ENCODE measurements at places on chromosomes 11 and 22.
A peak's percentile ranks its signal among the peaks of the same experiment; 100 is the strongest.

- DNase-seq, result peak; percentile 78
These were observed 39.7 kb downstream of the TPBGL start for GRCh38 chr11:75280227-75280701.

- no peak for DNase-seq
These were observed 1032.8 kb upstream of the RAG2 start for GRCh38 chr11:37630866-37631265.

DNA sequence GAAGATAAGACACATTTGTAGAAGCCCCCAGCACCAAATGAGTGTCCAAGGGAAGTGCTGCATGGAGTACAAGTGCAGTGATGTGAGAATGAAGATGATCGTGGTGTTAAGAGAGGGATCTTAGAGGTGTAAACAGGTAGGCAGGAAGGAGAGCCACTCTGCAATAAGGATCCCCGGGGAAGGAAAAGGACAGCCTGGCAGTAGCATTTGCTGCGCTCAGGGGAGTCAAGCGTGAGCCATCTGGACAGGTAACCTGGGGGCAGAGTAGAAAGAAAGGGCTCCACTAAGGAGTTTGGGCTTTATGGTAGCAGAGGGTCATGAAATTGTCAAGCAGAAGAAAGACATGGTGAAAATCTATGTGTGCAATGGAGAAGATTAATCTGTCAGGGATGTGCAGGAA lies 587.2 kb downstream of the BUD13 start:
- no peak for DNase-seq

GRCh38 chr22:43275545-43276317 lies 67.4 kb downstream of the SCUBE1 start:
- peak; percentile 3 for DNase-seq

DNA sequence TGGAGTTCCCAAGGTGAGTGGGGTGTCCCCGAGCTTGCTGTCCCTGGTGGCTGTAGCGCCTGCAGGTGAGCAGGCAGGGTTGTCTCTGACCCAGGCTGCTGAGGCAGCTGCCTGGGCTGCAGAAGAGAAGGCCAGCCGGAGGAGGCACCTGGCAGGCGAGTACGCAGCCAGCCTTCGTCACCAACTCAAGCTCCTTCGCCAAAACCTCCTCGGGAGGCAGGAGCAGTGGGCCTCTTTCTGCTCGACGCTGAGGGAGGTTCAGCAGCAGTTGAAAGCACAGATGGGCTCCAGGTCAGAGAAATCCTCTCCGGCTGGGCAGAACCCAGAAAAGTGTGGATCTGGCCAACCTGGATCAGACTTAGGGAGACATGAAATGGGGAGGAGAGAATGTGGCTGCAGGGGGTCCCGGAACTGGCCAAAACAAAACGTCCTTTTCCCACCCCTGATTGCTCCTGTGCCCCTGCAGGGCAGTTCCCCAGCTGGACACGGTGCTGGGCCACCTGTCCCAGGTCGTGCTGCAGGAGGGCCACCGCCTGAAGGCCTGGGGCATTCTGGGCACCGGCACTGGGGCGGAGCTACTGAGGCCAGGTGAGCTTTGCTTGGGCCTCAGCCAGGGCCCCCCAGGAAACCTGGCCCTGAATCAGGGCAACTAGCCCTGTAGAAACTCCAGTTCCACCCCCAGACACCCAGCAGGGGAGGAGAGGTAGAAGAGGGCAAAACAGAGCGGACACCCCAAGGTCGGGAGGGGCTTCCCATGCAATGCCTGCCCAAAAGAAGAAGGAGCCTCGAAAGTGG lies 56.7 kb downstream of the BTG4 start:
- no peak for DNase-seq

DNA sequence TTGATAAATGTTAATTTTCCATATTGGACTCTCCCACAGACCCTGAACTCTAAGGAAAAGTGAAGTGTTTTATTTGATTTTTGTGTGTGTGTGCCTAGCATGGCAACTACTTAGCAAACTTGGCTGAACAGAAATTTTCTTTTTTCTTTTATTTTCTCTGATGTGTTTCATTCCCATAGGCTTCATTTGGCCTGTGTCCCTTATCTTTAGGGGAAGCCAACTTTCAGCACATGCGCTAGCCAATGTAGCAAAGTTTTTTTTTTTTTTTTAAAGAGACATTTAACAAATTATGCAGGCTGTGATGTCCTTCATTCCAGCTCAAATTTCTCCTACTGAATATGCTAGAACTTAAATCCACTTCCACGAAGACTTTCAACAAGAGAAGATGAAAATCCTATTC lies 14.2 kb downstream of the TCF20 start:
- DNase-seq, result no peak

DNA sequence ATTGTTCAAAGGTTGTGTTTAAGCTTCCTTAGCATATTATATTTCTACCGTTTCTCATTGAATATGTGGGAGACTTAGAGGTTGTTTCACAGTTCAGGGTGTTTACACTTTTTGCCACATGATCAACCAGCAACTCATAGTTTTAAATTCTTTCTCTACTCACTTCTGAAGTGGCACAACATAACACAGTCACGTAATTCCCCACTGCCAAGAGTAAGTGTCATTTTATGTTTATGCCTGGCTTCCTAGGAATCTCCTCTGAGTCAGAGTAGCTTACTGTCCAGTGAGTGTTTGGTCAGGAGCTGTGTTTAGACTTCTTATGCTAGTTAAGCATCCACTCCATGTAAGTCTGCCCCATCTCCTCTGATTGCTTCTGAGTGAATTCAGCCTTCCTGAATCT lies 520.8 kb upstream of the KIRREL3 start:
- DNase-seq, result no peak

DNA sequence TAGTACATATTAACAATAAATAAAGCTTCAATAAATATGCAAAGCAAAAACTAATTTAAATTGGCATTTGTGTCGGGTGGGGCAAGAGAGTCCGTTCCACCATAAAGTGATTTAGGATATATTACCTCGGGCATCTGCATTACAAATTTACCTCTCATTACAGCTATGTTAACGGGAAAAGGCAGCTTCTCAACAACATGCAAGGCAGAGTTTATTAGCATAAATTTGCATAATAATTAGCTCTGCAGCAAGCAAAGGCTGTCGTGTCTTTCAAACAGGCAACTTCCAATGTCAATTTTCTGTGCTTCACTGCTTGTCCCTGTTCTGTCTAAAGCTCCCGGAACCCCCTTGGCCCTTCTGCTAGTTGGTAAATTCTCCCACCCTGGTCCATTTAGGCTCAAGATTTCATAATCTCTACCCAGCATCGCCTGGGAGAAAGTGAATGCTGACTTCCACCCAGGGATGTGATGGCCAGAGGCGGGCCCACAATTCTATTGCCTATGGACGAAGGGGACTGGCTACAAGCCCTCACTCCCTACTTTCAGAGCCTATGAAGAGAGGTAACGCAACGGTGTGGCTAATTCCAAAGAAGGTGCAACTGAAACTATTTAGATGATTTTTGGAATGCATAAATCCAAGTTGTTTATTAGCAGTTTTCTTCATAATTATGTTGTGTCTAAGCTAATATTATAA lies 462.1 kb downstream of the OPCML start:
- no peak for DNase-seq

GRCh38 chr11:59708537-59708936 lies 5.1 kb downstream of the OR10V1 start:
- no peak for DNase-seq

DNA sequence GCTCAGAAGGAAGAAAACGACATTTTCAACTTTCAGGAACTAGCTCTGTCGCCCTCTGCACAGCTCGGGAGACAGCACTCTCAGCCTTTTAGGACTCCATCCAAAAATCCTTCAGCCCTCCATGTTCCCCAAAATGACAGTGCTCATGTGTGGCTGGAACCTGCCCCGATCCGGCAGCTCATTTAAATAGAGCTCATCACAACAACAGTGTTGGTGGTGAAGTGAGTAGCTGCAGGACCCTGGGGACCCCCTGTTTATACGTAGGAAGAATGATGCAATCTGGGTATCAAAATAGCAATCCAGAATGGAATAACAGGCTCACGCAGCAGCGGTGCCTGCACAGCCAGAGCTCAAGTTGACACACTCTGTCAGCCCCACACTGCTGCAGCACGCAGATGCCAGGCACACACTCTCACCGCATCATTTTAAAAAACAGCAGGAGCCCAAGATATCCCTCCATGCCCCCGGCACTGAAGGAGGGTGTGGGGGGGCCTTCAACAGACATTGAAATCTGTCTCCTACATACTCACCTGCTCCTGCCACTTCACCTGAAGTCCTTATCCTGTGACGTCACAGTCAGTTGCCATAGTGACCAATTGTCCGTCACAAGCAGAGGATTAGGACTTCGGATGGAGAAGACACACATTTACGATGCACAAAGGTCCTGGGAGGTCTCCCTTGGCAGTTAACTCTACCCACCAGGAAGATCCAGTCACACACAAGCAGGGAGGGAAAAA lies 24.0 kb downstream of the TRIM66 start:
- DNase-seq, result no peak

GRCh38 chr11:61930933-61931332 lies 13.6 kb upstream of the RAB3IL1 start:
- no peak for DNase-seq

DNA sequence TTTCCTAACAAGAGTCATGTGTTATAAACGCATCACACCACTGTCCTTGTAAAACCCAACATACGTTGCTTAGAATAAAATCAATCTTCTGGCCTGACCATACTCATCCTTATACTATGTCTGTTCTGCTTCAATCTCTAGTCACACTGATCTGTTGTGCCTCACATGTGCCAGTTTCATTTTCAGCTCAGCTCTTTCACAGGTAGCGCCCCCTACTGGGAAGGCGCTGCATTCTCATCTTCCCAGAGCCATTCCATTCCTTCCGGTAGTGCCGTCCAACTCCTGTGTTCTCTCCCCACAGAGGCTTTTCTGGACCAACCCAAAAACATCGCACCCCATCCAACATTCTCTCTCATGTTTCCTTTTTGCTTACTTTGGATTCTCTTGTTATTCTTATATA lies 22.2 kb downstream of the CASP5 start:
- DNase-seq, result peak; percentile 32

DNA sequence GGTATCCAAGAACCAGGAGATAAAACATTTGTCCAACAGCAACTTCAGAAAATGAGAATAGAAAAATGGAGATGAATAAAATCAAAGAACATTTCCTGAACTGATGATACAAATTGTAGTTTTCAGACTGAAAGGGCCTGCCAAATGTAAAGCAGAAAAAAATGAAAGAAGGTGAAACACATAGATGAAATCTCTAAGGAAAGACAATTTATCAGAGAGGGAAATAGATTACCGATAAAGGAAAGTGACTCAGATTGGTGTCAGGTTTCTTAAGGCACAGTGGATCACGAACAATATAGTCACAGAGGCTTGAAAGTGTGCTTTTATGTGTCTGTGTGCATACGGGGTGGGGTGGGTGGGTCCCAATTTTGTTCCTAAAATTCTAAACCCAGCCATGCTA lies 4.1 kb upstream of the STT3A start:
- DNase-seq, result peak; percentile 33

- no peak for DNase-seq
These were observed 30.1 kb downstream of the SBF2 start for GRCh38 chr11:10263929-10264328.

- DNase-seq, result no peak
These were observed 1484.9 kb downstream of the BRD1 start for GRCh38 chr22:48342732-48343131.

DNA sequence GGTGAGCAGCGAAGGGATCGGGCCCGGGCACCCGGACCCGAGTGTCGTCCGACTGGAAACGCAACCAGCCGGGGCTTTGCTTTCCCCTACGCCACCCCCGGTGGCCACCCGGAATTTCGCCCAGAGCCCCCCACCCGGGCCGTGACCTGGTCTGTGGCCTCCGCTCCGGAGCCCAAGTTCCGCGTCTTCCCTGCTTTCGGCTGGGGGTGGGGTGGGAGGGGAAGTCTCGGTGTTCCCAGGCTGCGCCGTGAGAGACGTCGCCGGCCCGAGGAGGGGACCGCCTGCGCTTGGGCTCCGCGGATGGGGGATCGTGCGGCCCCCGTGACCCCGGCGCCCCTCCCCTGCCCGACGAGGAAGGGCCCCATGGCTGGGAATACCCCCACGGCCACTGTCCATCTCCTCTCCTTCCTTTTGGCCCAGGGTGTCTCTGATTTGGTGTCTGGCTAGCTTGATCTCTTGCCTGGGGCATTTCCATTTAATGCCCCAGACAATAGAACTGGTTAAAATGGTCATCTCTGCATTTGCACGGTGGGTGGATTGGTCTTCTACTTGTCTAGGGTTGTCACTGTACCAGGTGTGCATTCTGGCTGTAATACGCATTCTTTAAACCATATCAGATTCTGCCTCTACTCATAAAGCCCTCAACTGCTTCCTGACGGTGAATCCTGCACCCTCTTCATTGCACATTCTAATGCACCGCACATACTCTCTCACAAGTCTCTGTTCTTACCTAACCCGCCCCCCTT lies 789 bp downstream of the SIK2 start:
- DNase-seq, result no peak

DNA sequence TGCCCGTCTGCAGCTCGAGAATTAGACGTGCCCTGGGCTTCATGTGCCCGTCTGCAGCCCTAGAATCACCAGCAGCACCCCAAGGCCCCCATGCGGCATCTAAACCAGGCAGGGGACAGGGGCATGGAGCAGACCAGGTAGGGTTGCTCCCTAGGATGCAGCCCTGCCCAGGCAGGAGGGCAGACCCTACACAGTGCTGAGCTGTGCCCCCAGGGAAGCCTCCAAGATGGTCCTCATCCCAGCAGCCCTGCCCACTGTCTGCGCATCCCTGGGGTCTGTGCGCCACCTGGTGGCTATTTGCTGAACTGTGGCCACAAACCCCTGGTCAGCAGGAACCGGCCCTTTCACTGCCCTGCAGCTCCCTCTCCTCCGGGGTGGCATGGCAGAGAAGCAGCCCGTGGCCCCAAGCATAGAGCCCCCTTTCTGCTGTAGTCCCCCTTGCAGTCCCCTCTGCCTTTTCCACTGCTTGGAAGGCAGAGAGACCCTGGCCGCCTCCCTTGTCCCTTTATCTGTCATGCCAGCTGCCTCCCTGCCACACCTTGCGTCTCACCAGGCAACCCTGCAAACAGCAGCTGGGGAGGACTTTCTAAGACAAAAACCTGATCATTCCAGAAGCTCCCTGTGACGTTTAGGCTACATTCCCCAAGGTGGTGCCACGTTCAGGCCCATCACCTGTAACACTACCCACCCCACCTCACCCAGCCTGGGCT lies 86.6 kb downstream of the KCNQ1 start:
- DNase-seq, result peak; percentile 49

DNA sequence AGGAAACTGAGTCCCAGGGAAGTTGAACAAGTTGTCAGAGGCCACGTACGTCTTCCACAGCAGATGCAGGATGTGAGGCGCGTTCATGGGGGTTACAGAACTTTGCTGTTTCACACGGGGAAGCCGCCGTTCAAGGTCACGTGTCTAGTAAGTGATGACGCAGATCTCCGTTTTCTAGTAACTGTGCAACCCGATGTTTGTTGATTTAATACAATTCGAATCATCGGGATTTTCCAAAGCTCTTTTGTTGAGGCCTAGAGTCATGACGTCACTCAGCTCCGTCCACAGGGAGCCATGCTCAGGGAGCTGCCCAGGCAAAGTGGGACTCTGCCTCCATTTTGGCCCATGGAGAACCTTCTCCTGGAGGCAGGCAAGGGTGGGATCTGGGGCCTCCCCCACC lies 1121.8 kb downstream of the TBC1D22A start:
- DNase-seq, result no peak
